ENCODE measurements at places on chromosomes 7 and 10.

GRCh38 chr7:15288741-15289140 lies 273.1 kb downstream of the AGMO start:
- no peak for DNase-seq

DNA sequence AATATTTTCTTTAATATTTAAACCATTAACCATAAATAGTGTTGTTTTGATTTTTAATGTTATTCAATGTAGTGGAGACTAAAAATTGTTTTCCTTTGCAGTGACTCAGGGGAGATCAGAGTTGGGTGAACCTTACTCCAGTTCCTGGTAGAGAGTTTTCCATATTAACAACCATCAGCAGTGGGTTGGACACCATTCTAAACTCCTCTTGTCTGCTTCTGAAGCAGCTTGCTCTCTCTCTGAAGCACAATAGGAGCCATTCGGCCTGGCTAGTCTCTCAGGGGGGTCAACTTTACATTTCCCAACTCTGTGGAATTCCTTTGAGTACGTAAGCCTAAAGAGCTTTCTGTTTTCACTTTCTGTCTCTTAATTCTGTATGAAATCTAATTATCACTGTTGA lies 9.4 kb upstream of the NRG3 start:
- DNase-seq, result no peak

DNA sequence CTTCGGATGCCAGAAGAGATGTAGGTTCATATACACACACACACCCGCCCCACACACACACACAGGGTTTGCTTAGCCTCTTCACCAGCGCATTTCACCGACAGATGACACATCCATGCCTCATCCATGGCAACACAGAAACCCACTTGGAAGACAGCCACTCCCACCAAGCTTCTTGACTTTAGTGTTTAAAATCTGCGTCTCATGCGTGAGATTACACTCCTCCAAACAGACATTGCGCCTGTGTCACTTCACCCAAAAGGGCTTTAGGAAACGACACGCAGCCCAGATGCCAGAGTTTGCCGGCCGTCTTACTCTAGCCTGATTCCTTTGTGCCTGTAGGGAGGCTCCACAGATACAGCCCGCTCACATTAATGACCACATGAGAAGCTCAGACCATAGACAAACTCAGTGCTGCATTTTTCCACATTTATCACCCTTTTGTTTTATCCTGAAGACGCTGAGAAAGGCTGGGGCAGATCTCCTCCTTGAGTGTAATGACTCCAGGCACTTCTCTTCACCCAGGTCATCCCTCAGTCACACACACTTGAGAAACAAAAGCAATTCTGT lies 73.8 kb downstream of the DIP2C start:
- DNase-seq, result peak; percentile 77

DNA sequence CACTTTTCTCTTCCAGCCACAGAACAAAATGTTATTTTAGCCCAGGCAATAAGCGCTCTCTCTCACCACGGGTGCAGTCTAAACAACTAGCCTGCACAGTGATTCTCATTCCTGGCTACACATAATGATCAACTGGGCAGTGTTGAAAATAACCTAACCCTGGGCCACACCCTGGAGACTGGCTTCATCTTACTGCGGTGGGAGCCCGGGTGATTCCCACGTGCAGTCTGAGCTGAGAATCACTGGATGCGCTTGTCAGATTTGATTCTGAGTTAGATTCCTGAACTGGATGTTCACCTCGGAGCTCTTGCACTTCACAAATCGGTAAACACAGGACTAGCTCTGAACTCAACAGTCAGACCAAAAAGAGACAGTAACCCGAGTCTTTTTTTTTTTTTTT lies 14.9 kb downstream of the ZC3HAV1 start:
- DNase-seq, result peak; percentile 27

DNA sequence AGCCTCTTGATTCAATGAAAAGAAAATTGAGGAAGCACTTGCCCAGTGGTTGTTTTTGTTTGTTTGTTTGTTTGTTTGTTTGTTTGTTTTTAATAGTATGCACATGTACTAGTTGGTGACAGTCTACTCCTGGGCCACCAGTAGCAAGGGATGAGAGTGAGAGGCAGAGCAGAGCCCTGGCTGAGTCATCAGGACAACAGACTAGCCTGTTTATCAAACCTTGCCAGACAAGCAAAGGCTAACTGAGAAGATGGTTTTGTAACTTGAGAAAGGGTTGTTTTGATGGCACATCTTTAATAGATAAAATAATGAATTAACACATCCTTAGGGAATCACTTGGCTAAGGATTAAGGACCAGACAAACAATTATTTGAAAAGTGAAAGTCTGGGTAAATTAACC lies 78.1 kb downstream of the INHBA start:
- peak; percentile 66 for DNase-seq

GRCh38 chr10:53786236-53786900 lies 1013.8 kb upstream of the MBL2 start:
- no peak for DNase-seq

DNA sequence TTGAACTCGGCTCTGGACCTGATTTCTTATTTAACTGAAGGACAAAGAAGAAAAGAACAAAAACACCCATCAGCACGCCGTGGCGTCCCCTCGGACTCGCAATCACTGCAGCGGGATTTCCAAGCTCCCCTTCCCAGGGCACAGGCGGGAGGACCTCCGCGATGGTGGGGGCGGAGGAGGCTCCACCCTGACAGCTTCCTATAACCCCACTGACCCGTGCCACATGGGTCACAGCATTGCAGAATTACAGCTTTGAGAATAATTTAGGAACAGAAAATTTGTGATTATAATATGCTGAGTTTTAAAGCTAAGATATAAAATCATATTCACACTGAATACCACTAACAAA lies 129.7 kb upstream of the SEC61G start:
- peak; percentile 14 for DNase-seq

- no peak for DNase-seq
These were observed 11.0 kb upstream of the TRA2A start for GRCh38 chr7:23542752-23543151.

DNA sequence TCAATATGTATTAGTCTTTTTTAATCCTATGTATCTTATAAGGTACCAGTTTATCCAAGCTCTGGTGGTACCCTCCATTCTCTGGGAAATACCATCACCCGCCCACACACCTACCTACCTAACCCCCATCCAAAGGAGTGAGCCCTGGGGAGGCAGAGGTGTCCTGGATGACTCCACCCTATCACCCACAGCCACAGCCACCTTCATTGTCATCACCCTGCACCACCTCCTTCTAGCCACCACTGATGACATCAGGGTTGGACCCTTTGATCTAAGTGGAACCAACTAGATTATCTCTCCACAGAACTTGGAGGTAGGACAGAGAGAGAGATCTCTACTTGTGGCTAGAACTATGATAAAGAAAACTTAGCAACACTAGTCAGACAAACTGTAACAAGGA lies 259.4 kb downstream of the PARD3 start:
- DNase-seq, result no peak

- DNase-seq, result no peak
These were observed 44.6 kb upstream of the NAMPT start for GRCh38 chr7:106329408-106329807.

GRCh38 chr10:119538632-119539358 lies 3.7 kb downstream of the RGS10 start:
- DNase-seq, result no peak

GRCh38 chr7:130419658-130420057 lies 21.2 kb downstream of the CEP41 start:
- no peak for DNase-seq

GRCh38 chr10:30583778-30584415 lies 45.7 kb downstream of the LYZL2 start:
- DNase-seq, result peak; percentile 74

DNA sequence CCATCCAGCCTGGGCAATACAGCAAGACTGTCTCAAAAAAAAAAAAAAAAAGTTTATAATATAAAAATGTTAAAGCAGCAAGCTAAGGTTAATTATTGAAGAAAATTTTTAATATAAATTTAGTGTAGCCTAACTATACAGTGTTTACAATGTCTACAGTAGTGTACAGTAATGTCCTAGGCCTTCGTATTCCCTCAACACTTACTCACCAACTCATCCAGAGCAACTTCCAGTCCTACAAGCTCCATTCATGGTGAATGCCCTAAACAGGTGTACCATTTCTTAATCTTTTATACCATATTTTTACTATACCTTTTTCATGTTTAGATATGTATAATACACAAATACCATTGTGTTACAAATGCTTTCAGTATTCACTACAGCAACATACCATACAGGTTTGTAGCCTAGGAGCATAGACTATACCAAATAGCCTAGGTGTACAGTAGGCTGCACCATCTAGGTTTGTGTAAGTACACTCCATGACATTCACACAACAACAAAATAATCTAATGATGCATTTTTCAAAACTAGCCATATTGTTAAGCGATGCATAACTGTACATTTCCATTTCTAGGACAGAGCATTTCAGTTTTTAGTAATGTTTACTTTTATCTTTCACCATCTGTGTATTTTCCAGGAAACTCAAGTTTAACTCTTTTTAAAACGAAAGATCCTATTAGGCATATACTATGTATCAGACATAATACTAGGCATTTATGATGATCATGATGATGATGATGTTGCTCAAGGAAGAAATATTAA lies 43.3 kb downstream of the CNOT4 start:
- DNase-seq, result no peak

DNA sequence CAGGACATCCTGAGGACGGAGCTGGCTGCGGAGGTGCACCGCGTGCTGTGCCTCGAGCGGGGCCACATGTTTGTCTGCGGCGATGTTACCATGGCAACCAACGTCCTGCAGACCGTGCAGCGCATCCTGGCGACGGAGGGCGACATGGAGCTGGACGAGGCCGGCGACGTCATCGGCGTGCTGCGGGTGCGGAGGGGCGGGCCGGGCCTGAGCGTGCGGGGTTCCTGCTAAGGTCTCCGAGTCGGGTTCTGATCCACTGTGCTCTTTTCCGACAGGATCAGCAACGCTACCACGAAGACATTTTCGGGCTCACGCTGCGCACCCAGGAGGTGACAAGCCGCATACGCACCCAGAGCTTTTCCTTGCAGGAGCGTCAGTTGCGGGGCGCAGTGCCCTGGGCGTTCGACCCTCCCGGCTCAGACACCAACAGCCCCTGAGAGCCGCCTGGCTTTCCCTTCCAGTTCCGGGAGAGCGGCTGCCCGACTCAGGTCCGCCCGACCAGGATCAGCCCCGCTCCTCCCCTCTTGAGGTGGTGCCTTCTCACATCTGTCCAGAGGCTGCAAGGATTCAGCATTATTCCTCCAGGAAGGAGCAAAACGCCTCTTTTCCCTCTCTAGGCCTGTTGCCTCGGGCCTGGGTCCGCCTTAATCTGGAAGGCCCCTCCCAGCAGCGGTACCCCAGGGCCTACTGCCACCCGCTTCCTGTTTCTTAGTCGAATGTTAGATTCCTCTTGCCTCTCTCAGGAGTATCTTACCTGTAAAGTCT lies 10.4 kb downstream of the ATG9B start:
- DNase-seq, result peak; percentile 87

DNA sequence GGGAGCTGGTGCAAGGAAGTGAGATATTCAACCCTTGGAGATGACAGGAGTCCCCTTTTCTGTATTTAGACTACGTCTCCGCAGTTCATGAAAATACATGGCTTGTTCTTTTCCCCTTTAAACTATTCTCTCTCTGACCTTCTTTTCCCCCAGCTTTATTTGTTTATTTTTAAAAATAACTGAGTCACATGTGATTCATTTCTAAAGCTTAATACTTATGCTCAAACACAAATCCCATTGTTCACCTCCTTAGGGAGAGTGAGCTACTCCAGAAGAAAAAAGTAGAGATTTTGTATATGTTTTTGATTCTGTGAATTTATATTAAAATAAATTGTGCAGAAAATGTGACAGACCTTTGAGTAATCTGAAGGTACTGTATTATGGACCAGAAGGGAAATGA lies 35.9 kb upstream of the FZD1 start:
- DNase-seq, result no peak

DNA sequence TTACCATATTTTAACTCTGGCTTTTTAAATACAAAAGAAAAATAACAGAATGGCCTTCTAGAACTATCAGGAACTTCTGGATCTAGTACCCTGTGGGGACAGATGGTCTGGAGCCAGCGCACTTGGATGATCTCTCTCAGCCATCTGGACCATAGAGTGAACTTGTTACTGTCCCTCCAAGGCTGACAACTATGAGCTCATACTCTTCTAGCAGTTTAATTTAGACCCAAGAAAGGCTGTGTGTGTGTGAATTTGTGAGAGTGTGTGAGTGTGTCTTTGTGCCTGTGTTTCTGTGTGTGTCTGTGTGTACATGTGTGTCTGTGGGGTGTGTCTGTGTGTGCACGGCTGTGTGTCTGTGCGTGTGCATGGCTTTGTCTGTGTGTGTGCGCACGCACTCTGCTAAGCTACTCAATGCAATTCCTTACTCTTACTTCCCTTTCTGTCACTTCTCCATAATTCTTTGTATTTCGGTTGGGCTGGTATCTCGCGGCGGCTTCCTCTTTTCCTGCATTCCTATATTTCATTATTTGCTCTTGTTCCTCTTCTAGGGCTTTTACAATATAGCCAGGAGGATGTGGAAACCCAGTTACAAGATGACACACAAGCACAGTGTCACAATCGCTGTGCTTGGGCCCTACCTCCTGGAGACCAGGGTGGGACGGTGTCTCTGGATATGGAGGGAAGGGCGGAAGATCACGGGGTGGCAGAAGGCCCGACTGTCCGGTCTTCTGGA lies 51.9 kb downstream of the IKZF1 start:
- no peak for DNase-seq

- DNase-seq, result no peak
These were observed 65.3 kb upstream of the SLF2 start for GRCh38 chr10:100847440-100847839.

- DNase-seq, result no peak
These were observed 48.0 kb upstream of the INHBA start for GRCh38 chr7:41750661-41751540.

- DNase-seq, result no peak
These were observed 23.7 kb downstream of the USP6NL start for GRCh38 chr10:11587722-11588259.

- DNase-seq, result no peak
These were observed 113.9 kb upstream of the STK17A start for GRCh38 chr7:43469051-43469450.

GRCh38 chr10:110413903-110414547 lies 83.7 kb upstream of the DUSP5 start:
- DNase-seq, result no peak

Data from AG20443 (cell line).